ENCODE measurements at places on chromosomes 16 and 17.

DNA sequence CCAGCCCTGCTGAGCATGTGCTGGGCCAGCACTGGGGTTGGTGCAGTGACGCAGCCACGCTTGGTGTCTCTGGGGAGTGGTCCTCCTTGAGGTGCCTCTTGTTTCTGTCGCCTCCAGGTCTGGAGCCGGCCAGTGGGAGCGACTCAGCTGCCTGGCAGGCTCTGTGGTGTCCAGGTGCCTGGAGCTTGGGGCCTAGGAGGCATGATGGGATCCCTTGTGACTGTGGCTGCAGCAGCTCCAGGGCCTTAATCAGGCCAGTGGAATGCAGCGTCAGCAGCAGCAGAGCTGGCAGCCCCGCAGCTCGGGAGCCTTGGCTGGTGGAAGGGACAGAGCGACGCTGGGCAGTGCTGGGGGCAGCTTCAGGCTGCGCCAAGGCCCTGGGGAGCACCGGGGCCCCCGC is 74.7 kb upstream of the CIBAR2 start:
- DNase-seq = no peak

DNA sequence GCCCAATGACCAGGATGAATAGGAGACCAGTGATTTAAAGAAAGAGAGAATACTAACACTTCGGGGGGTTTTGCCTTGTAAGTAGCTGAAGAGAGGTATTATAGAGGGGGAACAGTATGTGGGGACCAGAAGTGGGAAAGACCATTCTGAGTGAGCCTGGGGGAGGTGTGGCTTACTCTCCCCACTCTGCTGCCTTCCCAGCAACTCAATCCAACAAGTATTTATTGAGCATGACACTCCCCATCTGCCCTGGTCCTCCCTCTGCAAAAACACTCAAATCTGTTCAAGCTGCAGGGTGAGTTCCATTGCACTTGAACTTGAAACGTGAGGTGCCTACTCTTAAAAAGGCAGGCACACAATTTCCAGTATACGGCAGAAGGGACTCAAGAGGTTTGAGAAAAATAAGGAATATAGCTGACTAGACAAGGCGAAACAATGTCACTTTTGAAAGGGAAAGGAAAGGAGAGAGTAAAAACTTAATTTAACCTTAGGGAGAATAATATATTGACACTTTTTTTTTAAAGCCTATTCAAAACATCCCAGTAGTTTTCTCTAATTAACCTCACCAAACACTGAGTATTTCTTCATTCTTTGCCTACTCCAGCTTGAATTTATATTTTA is 8.2 kb downstream of the FAM117A start:
- no peak for DNase-seq

- no peak for DNase-seq
Measured at GRCh38 chr17:48478224-48479013, 48.4 kb upstream of the SKAP1 start.

DNA sequence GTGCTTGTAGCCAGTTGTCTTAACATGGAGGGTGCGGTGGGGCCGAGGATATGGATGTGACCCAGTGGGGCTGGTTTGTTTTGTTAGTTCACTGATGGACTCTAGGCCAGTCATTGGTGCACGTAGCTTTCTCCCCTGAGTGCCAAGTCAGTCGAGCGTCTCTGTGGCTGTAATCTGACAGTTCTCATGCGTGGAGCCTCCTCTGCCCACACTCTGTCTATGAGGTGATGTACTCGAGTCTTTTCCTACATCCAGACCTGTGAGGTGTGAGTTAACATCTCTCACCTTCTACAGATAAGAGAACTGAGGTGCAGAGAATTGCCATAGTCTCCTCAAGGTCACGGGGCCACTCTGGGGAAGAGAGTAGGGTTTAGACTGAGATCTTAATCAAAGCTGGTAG is 90.2 kb downstream of the MARCHF10 start:
- DNase-seq = no peak

DNA sequence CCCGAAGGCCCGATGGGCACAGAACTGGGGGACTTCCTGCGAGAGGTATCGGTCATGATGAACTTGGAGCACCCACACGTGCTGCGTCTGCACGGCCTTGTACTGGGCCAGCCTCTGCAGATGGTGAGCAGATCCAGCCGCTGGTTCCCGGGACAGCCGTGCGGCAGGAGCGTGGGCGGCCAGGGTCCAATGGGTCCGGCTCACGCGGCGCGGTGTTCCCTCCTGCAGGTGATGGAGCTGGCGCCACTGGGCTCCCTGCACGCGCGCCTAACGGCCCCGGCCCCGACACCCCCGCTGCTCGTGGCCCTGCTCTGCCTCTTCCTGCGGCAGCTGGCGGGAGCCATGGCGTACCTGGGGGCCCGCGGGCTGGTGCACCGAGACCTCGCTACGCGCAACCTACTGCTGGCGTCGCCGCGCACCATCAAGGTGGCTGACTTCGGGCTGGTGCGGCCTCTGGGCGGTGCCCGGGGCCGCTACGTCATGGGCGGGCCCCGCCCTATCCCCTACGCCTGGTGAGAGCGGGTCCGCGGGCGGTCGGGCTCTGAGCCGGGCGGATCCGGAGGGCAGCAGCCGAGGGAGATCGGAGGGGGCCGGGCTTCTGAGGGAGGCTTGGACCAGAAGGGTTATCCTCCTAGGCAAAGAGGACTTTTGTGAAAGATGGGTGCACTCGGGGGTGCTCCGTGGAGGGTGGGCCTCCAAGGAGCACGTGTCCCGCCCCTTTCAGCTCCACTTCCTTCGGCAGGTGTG is 3.0 kb downstream of the TNK1 start:
- peak; percentile 53 for DNase-seq

DNA sequence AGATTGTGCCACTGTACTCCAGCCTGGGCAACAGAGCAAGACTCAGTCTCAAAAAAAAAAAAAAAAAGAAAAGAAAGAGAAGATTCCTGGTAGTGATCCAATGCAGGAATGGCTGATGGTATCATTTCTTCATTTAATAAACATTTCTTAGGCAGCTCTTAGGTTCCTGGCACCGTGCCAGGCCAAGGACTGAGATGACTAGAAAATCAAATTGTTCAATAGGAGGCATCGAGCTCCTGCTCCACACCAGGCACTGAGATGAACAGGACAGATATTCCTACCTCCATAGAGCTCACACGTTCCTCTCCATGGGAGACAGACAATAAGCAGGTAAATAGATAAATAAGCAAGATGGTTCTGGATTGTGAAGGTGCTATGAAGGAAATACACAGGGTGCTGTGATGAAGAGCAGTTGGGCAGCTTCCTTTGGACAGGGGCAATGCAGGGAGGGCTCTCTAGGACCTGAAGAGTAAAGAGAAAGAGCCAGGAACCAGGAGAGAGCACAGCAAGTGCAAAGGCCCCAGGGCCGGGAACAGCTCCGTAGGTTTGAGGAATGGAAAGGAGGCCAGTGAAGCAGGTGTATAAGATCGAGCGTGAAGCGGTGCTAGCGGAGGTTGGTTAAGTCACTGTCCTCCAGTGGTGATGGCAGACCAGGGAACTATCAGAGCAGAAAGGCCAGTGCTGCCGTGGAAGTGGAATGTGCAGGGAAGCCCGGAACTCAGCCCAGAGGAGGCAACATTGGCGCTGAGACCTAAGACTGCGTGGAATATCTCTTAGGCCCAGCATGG is 26.5 kb upstream of the CRHR1 start:
- no peak for DNase-seq

DNA sequence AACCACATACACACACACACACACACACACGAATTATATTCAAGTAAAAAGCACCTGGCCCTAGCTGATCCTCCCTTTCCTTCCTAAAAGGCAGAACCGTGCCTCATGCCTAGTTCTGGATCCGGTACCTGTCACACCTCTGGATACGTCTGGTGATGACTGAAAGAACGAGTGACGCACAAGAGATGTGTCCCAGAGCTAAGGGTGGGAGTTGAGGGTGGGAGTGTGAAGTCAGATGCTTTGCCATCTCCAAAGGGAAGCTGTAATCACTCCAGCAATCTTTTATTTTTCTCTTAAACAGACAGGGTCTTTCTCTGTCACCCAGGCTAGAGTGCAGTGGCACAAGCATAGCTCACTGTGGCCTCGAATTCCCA is 26.5 kb upstream of the GSG1L start:
- peak; percentile 55 for DNase-seq

DNA sequence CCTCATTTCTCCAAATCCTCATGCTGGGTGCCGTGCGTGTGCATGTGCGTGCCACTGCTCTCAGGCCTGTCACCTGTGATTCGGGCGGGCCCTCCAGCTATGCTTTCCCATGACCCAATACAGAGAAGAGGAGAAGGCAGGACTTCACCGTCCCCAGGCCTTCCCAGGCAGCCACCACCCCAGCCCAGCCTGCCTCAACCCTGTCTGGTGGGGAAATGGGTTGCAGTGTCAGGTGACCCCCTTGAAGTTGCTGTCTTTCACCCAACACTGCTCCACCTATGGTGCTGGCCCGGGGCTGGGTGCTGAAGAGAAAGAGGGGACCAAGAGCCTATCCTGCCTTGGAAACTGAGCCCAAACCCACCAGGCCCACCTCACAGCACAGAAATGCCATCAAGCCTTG is 94.7 kb downstream of the GOSR1 start:
- no peak for DNase-seq

- DNase-seq = no peak
Measured at GRCh38 chr17:81342269-81343070, 47.4 kb upstream of the SLC38A10 start.

DNA sequence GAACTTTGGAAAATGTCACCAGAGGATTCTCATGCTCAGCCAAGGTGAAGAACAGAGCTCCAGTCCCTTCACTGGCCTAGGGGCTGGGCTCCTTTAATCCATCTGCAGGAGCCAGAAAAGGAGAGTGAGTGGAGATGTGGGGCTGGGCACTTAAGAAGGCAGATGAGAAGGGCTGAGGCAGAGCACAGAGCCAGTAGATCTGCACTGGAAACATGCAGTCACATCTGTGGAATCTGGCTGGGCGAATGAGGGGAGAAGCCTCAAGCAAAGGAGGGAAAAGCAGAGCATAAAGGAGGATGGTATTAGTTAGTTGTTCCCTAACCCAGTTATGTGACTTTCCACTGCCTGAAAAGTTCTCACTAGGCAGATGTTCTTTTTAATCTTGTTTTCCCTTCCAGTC is 50.4 kb upstream of the BCAR1 start:
- DNase-seq = no peak

GRCh38 chr16:10688726-10689125 is 6.0 kb downstream of the TEKT5 start:
- DNase-seq = no peak

DNA sequence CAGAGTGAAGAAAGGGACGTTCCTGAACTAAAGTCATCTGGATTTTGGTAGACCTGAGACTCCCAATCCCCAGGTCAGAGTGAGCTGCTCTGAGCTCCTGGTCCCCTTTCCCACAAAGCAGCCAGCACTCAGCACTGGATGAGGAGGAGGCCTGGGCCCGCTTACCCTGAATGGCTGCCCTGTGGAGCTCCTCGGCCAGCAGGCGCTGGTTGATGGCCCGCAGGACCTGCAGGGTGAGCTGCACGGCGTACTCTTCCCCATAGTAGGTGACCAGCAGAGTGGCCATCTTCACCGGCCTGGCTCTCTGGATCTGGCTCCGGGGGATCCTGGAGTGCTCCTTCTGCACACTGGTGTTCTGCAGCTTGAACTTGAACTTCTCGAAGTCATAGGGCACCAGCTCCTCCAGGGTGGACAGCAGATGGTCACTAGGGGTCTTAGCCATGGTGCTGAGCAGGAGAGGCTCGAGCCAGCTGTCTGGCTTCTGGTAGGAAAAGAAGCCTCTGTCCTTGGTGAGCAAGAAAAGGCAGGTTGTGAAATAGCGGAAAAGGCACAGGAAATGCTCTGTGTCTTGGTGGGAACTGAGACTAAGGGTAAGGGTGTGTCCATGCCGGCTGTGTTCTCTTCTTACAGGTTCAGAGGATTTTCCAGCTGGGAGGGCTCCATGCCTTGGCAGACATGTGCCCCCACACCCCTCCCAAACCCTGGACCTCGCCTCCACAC is at the start of gene MEFV:
Gene MEFV, minus strand, starts transcription at position 488 of the 720 bp plus-strand sequence. Its CDS starts 46 bp downstream, at position 442.
- DNase-seq = no peak

DNA sequence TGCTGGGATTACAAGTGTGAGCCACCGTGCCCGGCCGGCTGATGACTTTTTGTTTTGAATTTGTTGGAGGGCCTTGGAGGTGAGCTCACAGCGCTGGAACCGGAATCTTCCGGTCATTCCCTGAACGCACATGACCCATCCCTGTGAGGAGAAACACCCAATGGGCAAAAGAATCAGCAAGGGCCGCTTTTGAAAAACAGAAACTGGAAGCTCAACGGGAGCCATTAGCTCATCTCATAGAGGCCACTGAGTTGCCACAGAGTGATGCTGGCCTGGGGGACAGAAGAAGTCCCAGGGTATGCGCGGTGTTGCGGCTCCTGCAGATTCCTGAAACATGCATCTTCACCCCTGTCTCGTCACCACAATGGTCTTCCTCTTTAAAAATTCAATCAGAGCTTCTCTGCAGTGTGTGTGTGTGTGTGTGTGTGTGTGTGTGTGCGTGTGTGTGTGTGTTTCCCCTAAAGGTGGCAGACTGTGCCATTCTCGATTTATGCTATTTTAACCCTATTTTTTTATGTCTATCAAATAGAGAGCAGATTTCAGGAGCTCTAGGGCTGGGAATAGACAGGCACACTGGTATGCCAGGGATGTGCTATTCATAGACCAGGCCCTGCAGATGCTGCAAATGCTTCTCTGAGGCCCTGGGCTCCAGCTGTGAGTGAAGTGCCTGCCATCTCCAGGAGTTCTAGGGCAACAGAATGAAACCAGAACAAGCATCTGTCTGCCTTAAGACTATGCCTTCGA is 68.3 kb downstream of the MARCHF10 start:
- DNase-seq = no peak

DNA sequence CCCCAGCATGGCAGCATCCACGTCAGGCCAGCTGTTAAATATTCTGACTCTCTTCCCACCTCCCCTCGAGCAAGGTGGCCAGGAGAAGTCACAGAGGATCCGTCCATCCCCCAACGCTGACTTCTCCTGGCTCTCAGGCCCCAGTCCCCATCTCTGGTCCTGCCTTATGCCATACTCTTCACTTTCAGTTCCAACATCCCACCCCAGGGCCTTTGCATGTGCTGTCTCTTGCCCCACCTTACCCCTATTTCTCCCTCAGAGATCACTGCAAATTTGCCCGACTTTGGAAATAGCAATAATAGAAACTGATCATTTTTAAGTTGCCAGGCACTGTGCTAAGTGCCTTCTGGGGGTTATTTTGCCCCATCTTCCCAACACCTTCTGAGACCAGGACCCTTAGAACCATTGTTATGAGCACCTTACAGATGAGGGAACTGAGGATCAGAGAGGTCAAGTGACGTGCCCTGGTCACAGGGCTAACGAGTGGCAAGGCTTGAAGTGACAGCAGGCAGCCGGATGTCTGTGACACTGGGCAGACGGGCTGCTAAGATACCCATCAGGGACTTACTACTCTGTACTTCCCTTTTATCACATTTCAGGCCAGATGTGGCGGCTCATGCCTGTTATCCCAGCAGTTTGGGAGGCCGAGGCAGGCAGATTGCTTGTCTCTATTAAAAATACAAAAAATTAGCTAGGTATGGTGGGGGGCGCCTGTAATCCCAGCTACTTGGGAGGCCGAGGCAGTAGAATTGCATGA is 17.7 kb downstream of the HID1 start:
- no peak for DNase-seq

- DNase-seq = no peak
Measured at GRCh38 chr16:73014768-73015167, 33.2 kb downstream of the ZFHX3 start.

DNA sequence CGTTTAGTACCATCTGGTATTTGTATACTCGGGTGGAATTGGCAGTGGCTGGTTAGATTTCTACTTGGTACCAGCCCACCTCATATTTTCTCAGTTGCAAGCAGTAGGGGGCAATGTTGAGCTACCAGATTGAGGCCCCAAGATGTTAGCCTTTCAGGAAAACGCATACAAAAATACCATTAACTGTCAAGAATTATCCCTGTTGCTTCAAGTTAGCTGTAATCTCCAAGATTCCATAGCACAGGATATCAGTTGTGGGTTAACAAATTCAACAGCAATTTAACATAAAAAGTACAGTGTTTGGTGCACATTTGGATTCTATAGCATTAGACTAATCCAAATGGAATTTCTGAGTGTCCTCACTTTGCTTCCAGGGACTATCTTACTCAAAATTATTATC is 188.2 kb downstream of the FTO start:
- DNase-seq = peak; percentile 61
